Osteocyte (in vitro differentiated cells): ENCODE measurements at places on chromosomes 16 and 17.

DNA sequence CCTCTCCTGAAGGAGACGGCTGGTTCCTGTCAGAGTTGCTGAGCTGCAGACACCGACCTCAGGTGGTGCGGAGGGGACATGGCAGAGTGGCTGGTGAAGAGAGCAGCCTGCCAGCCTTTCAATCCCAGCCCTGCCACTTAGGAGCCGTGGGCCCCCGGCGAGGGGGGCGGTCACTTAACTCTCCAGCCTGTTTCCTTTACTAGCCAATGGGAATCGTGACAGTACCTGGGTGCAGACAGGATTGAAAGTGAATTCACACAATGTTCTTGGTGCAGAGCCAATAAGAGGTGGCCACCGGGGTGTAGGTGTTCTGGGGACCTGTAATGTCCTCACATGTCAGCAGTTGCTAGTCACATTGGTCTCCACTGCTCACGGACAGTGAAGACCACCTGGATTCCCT lies 13.5 kb downstream of the ACE start:
- DNase-seq: no peak

- no peak for DNase-seq
Observed at GRCh38 chr16:56263711-56264608, 72.7 kb downstream of the GNAO1 start.

- no peak for DNase-seq
Observed at GRCh38 chr16:62927122-62927521, 890.9 kb upstream of the CDH8 start.

- no peak for DNase-seq
Observed at GRCh38 chr17:72884066-72884465, 208.4 kb downstream of the SLC39A11 start.

GRCh38 chr16:5465714-5466113 lies 368.1 kb upstream of the EEF2KMT start:
- DNase-seq: no peak

DNA sequence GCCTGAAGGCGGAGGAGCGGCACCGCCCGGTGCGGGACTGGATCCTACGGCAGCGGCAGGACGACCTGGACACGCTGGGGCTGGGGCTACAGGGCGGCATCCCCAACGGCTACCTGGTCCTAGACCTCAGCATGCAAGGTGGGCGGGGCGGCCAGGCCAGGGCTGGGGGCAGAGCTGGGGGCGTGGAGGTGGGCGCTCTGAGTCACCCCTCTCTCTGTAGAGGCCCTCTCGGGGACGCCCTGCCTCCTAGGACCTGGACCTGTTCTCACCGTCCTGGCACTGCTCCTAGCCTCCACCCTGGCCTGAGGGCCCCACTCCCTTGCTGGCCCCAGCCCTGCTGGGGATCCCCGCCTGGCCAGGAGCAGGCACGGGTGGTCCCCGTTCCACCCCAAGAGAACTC lies 7.9 kb downstream of the MSLN start:
- no peak for DNase-seq

GRCh38 chr16:50473356-50473945 lies 74.7 kb upstream of the NKD1 start:
- DNase-seq: no peak

DNA sequence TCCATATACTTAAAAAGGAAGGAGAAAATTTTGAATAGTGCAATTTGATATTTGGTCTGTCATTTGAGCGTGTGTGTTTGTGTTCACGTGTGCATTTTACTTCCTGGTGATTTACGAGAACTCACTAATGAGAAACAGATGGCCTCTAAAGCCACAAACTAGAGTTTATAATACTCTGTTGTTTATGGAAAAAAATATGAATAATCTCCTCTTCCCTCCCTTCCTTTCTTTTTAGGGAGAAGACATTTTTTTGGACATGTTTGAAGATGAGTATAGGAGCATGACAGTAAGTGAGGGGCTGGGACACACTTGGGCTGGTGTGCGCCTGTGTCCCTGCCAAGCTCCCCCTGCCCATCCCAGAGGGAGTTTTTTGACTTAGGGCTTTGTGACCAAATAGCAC lies 102.7 kb downstream of the CLEC16A start:
- no peak for DNase-seq

DNA sequence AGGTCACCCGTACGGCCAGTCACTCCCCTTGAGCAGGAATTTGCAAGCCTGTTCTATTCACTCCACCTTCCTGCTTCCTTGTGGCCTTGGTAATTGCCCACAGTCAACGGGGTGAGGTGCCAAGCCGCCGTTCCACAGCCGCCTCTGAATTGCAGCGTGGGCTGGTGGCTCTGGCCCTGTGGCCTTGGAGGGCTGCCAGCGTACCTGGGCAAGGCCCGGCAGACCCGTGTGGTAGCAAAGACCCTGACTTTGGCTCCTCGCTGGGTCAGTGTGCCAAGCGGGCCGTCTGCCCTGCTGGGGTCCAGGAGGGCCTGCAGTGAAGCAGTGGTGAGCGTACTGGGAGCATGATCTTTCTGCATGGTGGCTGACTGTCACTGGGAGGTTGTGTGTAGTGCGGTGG lies 3.6 kb downstream of the BANP start:
- DNase-seq: no peak

DNA sequence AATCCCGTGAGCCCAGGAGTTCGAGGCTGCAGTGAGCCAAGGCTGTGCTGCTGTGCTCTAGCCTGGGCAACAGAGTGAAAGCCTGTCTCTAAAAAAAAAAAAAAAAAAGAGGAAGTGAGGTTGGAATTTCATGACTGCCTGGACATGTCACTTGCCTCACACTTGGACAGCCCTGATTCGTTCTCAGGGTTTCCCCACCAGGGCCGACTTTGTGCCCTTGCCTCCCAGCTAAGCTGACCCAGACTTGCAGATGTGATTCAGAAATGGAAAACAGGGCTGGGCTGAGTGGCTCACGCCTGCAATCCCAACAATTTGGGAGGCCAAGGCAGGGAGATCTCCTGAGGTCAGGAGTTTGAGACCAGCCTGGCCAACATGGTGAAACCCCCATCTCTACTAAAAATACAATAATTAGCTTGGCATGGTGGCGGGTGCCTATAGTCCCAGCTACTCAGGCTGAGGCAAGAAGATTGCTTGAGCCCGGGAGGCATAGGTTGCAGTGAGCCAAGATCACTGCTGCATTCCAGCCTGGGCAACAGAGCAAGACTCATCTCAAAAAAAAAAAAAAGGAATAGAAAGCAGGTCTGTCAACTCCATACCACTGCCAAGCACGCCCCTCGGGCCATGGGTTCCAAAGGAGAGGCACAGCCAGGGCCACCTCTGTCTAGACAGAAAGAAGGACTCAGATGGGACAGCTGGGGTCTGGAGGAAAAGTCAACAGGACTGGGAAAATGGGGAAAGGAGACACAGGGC lies 46.9 kb downstream of the SOCS1 start:
- no peak for DNase-seq

DNA sequence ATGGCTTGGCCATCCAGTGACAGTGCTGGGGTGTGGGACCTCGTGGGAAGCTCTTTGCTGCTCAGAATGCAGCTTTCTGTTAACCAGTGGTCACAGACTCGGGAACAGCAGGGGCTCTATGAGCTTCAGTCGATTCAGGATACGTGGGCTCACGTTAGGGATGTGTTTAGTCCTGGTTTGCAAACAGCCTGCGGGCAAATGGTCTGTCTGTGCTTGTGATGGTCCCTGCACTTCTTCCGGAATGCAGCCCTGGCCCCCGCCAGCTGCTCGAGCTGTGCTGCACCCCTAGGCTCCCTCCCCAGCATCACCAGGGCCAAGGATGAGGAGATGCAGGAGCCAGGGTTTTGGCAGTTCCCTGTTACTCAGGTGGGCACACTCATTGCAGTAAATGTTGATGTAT lies 172.8 kb upstream of the CHMP6 start:
- DNase-seq: no peak

GRCh38 chr17:32266389-32267301 lies 1.0 kb downstream of the RHBDL3 start:
- DNase-seq: no peak
